ENCODE measurements at places on chromosomes 3 and 15. TPM values are rescaled to one million over a fixed set of nuclear protein-coding genes. Genes with fewer than 3 reads are reported as not detected.

Gene FGF7
- total RNA-seq = not detected

Gene NCBP2
- total RNA-seq = 91.8 TPM

Gene HYAL3
- total RNA-seq = 12.2 TPM

Gene SEMA7A
- 14.5 TPM for total RNA-seq

Gene TMEM207
- not detected for total RNA-seq

DNA sequence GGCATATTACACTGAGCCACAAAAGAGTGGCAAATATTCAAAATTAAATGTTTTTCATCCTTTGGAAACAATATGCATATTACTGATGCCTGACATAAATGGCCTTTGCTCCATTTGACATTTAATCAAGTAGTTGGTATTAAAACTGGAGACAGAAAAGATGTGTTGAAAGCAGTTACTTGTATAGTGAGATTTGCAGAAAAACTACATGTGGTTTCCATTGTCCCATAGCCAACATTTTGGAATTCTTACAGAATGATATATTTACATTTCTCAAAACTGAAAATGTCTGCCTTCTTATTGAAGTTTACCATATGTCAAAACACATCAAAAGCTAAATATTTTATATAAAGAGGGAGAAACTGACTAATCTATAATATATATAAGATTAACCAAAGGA lies 21.6 kb downstream of the SHOX2 start:
- no peak overlapping the region for H3K27ac ChIP-seq
- H3K4me3 ChIP-seq = no peak overlapping the region
- no peaks in the 10 kb centered on the region for H3K4me1 ChIP-seq
- DNase-seq = no peak
- no peaks in the 10 kb centered on the region for H3K27me3 ChIP-seq
- no peaks in the 10 kb centered on the region for H3K36me3 ChIP-seq

DNA sequence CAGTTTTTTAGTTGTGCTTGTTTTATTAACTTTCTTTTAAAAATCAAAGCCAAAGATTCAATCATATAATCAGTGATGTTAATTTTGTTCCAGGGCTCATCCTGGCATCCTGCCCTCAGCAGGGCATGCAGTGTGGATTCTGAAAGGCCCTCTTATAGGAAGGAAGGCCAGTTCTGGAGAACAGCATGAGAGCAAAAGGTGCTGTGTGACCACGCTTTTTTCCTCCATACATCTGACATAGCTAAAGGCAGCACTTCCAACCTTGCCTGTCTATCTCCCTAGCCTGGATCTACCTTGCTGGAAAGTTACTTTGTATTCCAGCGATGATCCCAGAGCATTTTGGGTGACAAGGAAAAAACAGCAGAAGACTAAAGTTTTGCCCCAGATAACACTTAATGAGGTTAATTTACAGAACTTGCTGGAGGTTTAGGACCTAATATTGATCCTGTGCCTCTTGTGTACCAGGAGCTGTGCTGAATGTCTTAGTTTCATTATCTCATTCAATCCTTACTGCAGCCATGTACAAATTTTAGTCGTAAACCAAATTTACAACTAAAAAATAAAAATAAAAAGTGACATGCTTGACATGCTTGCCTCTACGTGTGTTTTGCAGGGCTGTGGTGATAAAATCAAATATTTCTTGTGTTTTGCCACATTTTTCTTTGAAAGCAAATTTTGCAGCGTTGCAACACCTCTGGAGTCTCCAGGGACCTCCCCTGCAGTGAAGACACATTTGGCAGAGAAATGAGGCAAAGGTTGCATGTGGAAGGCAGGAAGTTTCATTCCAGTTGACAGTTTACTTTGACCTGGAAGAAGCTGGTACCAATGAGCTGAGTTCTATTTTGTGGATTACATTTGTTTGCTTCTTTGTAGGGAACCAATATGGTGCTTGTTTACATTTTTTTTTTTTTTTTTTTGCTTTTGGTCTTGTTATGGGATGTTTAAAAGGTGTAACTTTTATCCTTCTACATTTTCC lies 13.2 kb downstream of the IL1RAP start:
- no peak overlapping the region for H3K27ac ChIP-seq
- no peaks in the 10 kb centered on the region for H3K36me3 ChIP-seq
- no peak for DNase-seq
- no peaks in the 10 kb centered on the region for H3K27me3 ChIP-seq

DNA sequence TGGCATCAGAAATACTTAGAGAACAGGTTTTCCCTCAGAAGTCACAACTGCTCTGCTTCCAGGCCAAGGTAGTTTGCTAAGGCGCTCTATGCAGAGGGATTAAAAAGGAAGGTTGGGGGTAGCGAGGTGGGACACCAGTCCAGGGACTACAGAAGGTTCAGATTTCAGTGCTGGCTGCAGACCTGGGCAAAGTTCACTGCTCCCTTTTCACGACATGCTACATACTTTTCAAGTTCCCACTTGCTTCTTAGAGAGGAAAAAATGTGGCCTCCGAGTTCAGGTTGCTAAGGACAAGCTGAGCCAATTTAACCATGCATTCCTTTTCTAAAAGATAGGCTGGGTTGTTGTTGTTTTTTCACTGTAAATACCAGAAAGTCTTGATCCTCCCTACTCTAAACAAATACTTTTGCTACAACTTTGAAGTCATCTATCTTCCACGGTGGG lies 158.6 kb upstream of the NR2F2 start:
- H3K27me3 ChIP-seq = no peaks in the 10 kb centered on the region
- no peak overlapping the region for H3K4me3 ChIP-seq
- no peak overlapping the region for H3K27ac ChIP-seq
- H3K36me3 ChIP-seq = no peaks in the 10 kb centered on the region

DNA sequence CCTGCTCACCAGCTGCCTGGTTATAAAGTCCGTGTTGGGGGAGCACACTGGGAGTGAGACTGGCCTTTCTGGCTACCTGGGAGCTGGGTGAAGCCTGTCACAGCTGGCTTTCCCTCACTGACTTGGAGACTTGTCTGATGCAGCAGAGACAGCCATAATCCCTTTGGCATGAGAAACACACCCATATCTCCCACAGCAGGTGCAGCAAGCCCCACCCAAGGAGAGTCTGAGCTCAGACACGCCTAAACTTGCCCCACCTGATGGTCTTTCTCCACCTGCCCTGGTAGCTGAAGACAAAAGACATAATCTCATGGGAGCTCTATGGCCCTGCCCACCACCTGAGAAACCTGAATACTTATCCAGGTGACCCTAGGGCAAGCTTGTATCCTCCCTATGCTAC lies 54.8 kb downstream of the NMD3 start:
- no peak overlapping the region for H3K4me3 ChIP-seq
- DNase-seq = no peak
- no peak overlapping the region for H3K27ac ChIP-seq
- H3K4me1 ChIP-seq = no peaks in the 10 kb centered on the region

DNA sequence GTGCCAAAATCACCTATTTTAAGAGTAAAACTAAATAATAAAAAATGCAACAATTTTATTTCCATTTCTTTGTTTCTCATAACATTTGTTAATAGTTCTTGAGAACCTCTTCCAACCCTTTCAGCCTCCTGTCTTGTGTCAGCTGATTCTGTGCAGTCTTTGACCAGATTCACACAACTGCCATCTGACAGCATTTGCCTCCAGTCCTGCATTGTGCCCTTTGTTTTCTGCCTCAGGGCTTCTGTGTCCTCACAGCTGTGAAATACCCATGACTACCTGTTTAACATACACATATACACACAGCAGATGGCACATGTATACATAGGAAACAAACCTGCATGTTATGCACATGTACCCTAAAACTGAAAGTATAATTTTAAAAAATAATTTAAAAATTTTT lies 13.2 kb upstream of the CNTN6 start:
- no peak overlapping the region for H3K4me3 ChIP-seq
- H3K27me3 ChIP-seq = no peaks in the 10 kb centered on the region
- H3K27ac ChIP-seq = no peak overlapping the region
- DNase-seq = no peak

- peaks cover 5% of the 10 kb centered on the region for H3K4me1 ChIP-seq
- H3K4me3 ChIP-seq = no peak overlapping the region
These were observed 110.8 kb downstream of the DUT start for GRCh38 chr15:48442011-48442410.

Measured in PC-9 (cell line).